ENCODE measurements at places on chromosomes 2 and 18.

DNA sequence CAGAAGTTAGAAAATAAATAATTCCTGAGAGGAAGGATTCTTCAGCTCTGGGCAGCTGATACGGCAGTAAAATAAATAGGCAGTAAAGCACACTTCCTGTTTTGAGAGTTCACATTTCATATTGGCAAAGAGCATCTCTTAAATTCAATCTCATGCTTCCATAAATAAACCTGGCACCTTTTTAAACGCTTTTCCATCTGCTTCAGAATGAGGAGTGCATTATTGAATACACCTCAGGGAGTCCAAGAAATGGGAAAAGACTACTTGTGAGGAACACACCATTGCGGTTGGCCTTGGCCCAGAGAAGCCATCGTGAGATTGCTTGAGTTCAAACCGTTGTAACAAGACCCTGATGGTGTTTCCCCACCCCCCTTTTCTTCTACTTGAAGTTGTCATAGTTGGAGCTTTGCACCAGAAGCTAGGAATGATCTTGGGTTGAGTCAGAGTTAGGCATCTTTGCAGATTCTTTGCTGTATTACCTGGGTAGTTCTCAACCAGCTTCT, 123.9 kb downstream of the RDH14 start:
- DNase-seq = no peak

GRCh38 chr18:47407736-47408135, 156.3 kb upstream of the SKOR2 start:
- no peak for DNase-seq

GRCh38 chr2:207434899-207435465, 94.8 kb upstream of the CREB1 start:
- no peak for DNase-seq

DNA sequence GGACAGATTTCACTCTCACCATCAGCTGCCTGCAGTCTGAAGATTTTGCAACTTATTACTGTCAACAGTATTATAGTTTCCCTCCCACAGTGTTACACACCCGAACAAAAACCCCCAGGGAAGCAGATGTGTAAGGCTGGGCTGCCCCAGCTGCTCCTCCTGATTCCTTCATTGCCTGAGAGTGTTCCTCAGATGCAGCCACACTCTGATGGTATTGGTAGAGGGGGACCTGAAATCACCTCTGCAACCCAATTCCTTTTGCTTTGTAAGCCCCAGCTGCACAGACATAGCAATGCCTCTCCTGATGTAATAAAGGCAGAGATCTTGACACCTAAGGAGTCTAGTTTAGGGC, 1529.8 kb downstream of the RPIA start:
- DNase-seq = no peak

DNA sequence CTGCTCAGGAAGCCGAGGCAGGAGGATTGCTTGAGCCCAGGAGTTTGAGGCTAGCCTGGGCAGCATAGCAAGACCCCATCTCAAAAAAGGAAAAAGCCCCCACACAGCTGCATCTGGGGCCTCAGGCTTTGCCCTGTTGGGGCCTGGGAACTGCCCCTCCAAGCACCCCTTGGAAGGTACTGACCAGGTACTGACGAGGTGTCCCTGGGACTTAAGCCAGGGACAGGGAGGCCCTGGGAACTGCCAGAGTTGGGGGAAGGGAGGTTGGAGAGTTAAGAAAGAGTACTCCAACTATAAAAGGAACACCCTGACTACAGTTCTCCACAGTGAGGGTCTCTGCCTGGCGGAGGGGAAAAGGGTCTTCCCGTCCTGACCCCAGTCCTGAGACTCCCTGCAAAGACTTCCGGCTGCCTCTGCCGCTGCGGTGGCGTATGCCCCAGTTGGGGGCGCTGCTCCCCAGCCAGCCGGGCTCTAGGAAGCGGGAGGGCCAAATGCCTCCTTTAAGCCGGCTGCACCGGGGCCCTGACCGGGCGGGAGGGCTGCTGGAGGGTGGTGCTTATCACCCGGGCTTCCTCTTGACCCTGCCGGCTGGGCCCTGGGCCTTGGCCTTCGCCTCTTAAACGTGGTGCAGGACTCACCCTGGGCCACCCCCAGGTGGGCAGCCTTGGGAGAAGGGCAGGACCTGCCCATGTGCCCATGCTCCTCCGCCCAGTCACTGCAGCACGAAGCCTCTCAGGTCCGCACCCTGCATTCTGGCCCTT, 12.8 kb downstream of the SLC30A3 start:
- no peak for DNase-seq

DNA sequence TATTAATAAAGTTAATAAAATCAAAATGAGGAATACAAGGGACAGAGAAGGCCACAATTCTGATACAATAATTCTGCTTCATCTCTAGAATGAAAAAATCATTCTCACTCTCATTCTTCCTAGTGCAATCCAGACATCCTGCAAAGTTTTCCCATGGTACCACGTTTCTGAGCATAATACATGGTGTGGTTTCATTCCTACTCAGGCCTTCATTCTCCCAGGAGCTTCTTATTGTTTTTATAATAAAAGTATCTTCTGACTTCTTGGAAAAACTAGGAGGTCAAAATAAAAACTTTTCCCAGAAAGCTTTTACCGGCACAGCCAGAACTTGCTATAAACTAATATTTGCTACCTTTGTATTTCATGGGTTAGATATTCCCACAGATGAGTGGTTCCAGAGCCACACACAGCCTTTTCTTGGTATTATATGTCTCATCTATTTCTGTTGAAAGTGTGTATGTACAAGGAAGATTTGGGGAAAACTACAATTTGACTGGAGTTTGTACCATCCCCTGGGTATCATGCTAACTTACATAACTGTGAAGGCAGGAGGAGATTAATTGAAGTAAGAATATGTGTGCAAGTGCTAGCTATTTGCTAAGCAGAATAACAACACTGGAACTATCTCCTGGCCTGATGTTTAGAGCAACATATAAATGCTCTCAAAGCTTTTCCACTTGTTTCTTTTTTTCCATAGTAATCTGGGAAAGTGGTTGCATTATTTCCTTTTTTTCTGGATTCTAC, 82.3 kb downstream of the NRXN1 start:
- DNase-seq = no peak

DNA sequence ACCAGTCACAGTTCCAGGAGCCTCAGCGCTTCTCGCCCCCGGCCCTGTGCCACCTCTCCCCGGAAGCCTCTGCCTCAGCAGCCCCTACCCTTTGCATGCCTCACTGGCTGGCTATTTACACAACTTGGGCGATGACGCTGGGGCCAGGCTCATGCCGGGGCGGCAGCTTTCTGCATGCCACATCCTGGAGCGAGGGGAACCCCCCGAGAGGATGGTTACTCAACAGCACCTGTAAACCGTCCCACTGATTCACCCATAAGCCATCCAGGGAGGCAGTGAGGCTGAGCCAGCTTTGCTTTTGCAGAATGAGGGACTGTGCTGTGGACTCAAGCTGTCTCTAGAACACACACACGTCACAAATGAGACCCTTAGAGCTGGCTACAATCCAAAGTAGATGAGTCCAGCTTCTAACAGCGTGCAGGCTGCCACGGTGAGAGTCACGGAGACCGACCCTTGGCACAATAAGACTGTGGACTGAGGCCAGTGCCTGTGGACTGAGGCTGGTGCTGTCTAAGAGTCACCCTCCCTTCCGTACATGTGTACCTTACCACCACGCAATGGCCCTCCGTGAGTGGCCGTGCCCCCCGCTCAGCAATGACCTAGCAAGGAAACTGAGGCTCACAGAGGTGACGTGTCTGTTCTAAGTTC, 45.6 kb upstream of the ODC1 start:
- peak; percentile 54 for DNase-seq

DNA sequence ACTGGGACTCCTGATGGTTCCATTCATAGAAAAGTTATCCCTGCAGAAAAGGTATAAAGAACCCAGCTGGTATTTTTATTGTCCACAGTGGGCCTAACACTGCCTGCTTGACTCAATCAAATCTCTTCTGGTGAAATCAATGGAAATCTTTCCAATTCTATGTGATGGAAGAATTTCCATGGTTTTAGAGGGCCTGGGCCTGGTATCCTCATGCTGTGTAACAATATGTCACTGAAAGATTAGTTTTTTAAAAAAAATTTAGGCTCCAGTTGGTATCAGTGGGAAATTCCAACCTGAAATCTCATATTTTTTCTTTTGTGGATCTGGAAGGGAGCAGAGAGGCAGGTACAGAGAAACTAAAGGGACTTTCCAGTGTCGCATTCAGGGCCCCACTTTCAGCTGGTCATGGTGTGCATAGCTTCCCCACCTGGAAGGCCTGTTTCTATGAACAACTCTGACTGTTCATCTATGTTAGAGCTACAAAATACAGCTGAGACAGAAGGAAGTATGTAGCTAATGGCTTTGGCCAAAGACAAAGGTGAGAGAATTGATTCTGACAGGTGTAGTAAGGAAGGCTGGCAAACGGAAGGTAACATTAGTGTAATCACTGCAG, 20.9 kb downstream of the NEB start:
- DNase-seq = no peak

GRCh38 chr18:77086034-77086433, 46.5 kb downstream of the MBP start:
- no peak for DNase-seq

- no peak for DNase-seq
Measured at GRCh38 chr2:57733956-57734355, 312.6 kb upstream of the VRK2 start.

DNA sequence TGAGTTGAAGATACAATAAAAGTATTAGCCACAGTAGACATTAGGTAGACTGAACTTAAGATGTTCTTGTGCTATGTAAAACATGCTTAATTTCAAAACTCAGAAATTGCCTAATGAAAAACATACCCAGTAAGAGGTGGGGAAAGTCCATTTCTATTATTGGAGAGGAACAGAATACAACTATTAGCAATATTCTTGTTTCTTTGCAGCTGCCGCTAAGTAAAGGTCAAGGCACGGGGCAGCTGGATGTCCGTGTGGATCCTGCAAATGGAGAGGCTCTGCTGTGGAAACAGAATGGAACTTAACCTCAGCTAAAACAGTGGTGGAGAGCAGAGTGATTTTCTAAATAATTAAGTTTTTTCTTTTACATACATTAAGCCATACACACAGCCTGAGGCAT, 139.2 kb upstream of the ARHGAP28 start:
- DNase-seq = no peak

GRCh38 chr2:191894681-191895147, 47.8 kb upstream of the CAVIN2 start:
- no peak for DNase-seq

DNA sequence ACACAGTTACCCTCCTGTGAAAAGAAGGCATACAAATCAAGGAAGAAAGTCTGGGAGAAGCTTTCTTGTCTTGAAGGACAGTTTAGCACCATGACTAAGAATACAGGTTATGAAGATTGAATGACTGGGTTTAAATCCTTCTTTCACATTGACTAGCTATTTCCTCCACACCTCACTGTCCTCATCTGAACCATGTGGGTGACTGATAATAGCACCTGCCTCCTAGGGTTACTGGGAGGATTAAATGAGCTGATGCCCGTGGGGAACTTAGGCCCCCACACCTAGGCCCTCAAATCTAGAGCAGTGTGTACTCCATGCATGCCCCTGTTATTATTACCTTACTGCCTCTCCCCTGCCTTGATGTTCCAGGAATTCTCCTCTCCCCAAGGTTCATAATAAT, 202.9 kb downstream of the FBXO15 start:
- DNase-seq = no peak

GRCh38 chr2:134167015-134167414, 86.9 kb upstream of the MGAT5 start:
- DNase-seq = no peak

- DNase-seq = no peak
Measured at GRCh38 chr2:236938126-236938525, 147.6 kb upstream of the COPS8 start.

GRCh38 chr2:232240906-232241305, 137.6 kb upstream of the ALPP start:
- no peak for DNase-seq

DNA sequence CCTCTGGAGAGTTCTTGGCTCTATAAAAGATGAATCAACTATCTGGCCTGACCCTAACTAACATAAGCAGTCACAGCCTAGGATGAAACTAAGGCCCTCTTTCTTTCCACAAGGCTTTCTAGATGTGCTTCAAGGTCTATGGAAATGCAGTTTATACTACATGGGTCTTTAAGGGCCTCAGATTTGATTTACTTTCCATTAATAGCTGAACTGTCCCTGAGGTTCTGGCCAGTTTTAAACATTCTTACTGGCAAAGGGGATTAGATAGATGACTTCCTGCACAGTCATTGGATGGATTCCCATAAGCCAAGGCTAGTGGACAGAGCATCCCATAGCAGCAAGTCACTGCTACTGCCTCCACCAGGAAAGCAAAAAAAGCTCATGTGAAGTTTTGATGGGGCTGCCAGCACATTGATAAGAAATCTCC, 38.1 kb upstream of the LCLAT1 start:
- no peak for DNase-seq

GRCh38 chr18:45793264-45793965, 32.1 kb upstream of the SIGLEC15 start:
- no peak for DNase-seq

DNA sequence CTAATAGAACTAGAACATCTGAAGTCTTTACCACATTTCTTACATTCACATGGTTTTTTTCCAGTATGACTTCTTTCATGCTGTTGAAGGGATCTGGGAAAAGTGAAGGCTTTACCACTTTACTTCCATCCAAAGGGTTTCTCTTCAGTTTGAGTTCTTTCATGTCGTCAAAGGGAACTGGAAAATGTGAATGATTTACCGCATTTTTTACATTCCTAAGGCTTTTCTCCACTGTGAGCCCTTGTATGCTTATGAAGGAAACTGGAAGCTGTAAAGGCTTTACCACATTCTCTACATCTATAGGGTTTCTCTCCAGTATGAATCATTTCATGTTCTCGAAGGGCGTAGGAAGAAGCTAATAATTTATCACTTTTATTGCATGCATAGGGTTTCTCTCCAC, 46.7 kb downstream of the NBEAL1 start:
- DNase-seq = no peak

DNA sequence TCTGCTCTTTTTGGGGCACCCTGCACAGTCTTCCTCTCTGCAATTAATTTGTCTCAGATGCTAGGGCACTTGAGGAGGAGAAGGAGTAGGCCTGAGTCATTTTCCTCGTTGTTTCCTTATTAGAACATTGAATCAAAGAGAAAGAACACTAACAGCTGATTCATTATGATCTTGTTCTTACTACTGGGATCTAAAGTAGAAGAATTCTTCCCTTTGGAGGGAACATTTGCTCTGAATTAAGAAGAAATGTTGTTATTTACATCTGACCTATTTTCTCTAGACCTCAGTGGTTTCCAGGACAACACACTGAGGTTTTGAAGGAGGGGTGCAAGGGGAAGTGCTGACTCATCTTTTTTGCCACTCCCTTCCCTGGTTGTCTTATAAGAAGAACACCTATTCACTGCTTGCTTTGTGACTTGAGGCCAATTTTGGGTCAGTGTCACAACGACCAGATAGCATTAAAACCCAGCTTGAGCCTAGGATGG, 24.3 kb upstream of the STAT1 start:
- no peak for DNase-seq

GRCh38 chr2:45776160-45776955, 124.9 kb downstream of the PRKCE start:
- no peak for DNase-seq

All from stimulated activated CD8-positive, alpha-beta memory T cell treated with anti-CD3 and anti-CD28 coated beads, Interleukin-7, amount 100 ng/mL, for 1 hour (primary cell).